Cerebellar nuclear complex (tissue), 1 donor: ENCODE measurements at places on chromosomes 6 and 20.

GRCh38 chr6:11764250-11764604 is 14.4 kb downstream of the ADTRP start:
- no peak for DNase-seq

DNA sequence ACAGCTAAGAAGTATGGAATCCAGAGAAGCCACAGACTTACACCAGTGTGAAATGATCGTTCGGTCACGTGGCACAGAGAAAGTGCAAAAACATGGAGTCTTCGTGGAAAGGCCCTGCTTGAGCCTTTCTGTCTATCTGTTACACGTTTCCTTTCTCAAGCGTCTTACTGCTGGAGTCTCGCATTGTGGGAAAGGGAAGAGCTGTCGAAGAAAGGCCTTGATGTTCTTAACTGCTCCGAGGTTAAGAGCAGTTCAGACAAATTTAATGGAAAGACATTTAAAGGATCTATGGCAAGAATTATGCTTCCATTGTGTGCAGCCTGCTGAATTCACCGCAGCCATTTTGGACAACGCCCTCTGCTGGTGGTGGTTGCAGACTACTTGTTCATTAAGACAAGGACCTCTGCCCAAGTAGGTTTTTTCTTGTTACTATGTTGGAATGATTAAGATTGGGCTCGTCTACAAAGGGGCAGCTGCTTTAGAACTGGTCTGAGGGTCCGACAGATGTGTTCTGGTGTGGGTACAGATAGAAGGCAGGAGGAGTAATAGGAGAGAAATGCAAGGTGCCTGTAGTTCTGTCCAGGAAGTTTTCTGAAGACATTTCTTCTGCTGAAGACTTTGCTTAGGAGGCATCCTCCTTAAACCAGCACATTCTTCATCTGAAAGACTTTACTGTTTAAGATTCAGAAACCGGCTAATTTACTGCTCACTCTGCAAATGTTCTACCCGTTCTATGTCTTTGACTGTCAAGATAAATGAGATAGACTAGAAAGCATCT is 24.7 kb upstream of the CCN6 start:
- DNase-seq: no peak

DNA sequence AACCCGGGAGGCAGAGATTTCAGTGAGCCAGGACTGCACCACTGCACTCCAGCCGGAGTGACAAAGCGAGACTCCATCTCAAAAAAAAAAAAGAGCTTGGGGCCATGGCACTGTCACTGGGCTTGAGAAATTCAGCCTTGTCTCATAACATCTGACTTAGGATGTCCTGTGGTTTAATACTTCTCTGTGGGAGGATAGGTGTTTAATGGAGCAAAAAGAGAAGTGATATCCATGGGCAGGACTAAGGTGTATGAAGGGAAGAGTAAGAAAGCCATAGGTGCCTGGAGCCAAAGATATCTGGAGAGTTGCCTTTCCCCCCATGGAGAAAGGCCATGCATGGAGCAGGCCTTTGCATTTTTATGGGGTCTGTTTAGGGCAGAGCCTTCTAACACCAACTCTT is 11.2 kb downstream of the BMP6 start:
- DNase-seq: no peak

- no peak for DNase-seq
These were observed 87.7 kb downstream of the EPB41L2 start for GRCh38 chr6:130975325-130975724.

DNA sequence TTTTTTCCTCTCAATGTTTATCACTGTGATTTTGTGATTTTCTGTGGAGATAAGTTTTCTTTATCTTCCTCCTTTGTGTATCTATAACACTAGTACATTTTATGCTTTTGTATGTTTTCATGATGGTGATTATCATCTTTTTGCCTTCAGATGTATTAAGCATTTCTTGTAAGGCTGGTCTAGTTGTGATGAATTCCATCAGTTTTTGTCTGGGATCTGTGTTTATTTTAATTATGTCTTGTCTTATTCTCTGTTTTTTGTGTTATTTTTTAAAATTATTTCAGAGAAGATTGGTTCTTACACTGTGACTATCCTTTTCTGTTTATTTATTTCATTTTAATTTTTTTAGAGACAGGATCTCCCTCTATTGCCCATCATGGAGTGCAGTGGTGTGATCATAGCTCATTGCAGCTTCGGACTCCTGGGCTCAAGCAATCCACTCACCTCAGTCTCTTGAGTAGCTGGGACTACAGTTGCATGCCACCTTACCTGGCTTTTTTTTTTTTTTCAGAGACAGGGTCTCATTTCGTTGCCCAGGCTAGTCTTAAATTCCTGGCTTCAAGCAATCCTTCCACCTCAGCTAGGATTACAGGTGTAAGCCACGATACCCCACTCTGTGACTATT is 187.4 kb downstream of the SLC16A10 start:
- no peak for DNase-seq

DNA sequence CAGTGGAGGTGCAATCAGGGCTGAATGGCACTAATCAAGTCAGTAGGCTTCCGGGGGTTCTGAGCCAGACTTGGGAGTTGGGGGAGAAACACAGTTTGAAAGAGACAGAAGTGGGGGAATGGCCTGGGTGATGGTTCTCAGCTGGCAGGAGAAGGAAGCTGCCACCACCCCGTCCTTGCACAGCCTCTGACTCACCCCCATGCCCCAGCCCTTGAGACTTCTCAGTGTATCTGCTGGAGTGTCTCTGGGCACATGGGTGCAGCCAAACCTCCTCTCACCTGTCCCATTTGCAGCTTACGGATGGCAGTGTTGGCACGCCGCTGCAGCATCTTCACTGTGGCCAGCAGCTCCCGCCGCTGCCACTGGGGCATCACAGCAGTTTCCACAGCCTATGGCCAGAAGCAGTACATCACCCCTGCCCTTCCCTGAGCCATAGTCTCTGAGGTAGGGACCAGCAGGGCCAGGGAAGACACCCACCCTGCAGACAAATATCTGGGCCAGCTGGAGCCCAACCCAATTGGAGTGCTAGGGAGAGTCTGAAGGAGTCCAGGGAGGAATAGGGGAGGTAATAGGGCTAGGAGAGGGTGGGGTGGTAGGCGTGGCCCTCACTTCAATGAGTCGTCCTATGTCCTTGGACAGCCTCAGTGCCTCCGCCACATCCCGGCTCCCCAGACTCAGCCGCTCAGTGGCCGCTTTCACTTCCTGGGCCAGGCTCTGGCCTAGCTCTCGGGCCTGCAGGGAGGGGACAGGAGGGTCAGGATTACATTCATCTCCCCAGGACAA is 11.2 kb downstream of the AARS2 start:
- DNase-seq: no peak

DNA sequence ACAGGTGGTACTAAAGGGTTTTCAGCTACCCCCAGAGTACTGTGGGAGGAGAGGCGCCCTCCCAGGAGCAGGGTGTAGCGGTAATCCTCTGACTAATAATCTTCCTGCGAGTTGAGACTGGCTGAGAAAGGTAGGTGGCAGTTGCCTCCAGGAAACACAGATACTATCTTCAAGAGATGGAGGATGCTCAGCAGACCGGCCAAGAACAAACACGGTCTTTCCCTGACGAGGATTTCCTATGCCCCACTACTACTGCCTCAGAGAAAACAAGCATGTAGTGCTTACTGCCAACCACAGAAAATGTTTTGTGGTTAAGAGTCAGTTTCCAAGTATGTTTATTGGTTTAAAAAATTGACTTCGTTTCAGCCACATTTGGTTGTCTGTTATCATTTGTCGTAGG is 26.8 kb downstream of the C6orf89 start:
- DNase-seq: no peak

DNA sequence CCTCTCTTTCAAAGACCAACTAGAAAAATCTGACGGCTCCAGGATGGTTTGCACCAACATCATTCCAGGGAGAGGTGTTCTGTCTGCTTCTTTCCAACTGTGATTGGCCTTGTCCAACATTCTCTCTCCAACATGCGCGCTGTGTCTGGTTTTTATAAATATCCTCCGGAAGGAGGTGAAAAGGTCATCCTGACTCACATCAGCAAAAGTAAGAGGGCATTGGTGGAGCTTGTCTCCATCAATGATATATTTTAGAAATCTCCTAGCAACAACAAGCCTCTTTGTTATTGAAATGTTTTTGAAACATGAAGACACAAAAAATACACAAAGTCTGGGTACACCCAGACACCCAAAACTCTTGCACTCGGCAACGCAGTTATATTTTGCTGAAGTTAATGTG is 475.3 kb upstream of the JARID2 start:
- no peak for DNase-seq

- no peak for DNase-seq
These were observed 31.4 kb downstream of the SLC22A2 start for GRCh38 chr6:160227038-160227768.

GRCh38 chr20:63549019-63549418 is 1.5 kb upstream of the SRMS start:
- no peak for DNase-seq

- no peak for DNase-seq
These were observed 28.1 kb upstream of the PNPLA1 start for GRCh38 chr6:36241728-36242127.

DNA sequence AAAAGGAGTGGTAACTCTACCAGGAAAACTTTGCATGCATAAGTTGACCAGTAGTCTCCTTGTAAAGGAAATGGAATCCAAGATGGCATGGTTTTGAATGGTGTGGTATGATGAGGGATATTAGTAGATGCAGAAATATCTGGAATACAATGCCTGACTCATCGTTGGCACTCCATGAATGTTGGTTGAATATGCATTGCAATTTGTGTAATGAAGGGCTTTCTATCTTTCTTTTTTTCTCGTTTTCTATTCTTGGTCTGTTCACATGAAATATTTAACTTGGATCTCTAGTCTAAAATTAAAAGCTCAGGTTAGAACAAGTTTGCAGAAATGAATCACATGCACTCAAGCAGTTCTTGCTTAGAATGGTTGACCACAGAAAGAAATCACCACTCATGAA is 277.3 kb upstream of the PRND start:
- DNase-seq: no peak

GRCh38 chr20:10626896-10627295 is 46.9 kb downstream of the JAG1 start:
- DNase-seq: no peak

- DNase-seq: no peak
These were observed 89.1 kb upstream of the F13A1 start for GRCh38 chr6:6409397-6410030.

GRCh38 chr6:16723402-16723801 is 37.9 kb downstream of the ATXN1 start:
- DNase-seq: no peak

GRCh38 chr6:13725570-13725969 is 13.9 kb upstream of the RANBP9 start:
- no peak for DNase-seq

GRCh38 chr6:108222064-108222463 is 38.8 kb downstream of the SNX3 start:
- DNase-seq: no peak

- DNase-seq: no peak
These were observed 126.7 kb downstream of the RTN4IP1 start for GRCh38 chr6:106502559-106502958.

GRCh38 chr6:36701401-36701991 is 3.9 kb downstream of the RAB44 start:
- DNase-seq: no peak

DNA sequence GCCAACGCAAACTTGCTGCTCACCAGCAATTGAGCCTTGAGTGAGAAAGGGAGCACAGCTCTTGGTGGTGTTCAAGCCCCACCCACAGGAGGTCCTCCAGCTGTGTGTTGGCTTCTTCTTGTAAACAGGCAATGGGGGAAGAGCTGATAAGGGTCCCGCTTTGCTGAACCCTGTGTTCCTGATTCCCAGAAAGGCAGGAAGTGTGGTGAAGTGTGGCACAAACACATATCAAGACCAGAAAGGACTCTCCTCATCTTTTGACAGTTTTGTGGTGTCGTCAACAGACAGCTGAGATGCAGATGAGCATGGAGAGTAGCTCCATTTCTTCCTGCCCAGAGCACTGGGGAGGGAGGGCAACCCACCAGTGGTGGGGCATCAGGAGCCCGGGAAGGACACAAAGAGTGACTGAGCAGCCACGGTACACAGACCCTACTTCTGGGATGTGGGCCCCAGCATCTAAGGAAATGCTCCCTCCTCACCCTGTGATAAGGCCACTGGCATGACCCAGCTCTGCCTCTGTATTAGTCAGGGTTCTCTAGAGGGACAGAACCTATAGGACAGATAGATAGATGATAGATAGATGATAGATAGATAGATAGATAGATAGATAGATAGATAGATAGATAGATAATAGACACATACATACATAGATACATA is 188.9 kb upstream of the TAB2 start:
- DNase-seq: no peak

DNA sequence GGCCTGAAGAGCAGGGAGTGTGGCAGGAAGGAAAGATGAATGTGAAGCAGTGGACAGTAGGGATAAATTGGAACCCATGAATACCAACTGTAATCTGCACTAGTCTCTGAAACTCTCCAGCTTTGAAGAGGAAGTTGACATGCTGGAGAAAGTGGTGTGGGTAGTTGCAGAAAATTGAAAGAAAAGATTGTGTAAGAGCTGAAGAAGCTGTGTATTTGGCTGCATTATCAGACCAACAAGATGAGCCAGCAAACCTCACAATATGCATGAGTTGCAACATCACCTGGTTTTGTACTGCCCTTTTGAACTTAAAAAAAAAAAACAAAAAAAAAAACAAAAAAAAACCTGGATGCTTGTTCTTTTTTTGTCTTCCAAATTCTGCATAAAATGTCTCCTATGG is 921.9 kb upstream of the EYS start:
- DNase-seq: no peak

DNA sequence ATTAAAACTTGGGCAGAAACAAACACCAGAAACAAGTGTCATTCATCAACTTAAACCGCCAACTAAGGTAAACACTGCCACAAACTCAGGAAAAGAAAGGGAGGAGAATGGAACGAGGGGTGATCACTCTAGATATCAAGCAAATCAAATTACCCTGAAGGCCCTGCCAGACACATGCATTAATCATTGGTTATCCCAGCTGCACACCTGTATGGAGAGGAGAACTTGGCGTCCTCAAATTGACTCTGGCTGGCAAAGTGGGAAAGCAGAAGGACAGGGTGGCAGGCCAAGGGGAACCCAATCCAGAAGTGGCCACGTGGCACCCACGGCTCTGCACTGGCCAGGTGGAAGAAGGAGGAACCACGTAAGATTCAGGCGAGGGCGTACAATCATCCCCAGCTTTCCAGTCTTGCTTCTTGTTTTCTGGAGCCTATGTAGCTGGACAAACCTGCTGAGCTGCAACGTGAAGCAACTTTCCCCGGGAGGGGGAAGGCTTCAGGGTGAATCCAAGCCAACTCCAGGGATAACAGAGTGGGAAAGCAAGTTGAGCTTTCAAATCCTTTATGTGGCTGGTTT is 156.2 kb upstream of the JARID2 start:
- no peak for DNase-seq

DNA sequence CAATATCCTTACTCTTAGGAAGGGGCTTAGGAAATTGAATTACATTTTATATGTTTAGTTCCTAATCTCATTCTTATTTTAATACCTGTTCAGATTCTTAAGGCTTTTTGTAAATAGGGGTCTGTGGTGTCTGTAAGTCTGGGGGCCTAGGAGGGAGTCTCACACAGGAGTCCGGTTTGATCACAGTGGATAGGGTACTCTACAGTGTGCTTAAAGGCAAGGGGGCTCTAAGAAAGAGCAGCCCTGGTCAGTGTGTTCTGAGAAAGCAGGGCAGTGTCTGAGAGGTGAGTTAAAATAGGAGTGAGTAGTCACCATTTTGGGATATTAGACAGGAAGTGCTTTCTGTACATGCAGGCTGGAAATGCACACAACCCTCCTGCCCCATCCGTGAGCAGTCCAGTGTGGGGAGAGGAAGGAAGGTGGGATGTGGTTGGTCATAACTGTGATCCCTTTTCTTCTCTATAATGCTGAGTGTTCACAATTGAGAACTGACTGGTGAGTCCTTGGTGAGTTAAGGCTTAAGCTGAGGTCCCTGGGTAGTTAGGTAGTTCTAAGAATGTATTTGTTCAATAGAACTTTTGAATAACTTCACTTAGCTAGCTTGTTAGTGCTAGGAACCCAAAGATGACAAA is 50.0 kb downstream of the CDKAL1 start:
- DNase-seq: no peak
